ENCODE measurements at places on chromosomes 12 and 14. TPM values are rescaled to one million over a fixed set of nuclear protein-coding genes. Genes with fewer than 3 reads are reported as not detected.

CLEC4D gene
- total RNA-seq = not detected

DNA sequence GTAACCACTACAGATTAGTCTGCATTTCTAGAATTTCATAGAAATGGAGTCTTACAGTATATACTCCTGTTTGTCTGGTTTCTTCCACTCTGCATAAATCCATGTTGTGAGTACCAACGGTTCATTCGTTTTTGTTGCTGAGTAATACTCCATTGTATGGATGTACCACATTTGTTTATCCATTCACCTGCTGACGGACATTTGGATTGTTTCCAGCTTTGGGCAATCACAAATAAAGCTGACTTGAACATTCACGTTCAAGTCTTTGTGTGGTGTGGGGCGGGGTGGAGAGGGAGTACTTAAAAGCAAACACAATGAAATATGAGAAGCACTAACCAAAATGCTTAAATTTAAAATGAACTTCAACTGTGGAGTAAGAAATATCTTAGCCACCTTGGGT lies 7.1 kb downstream of the HECTD4 start:
- no peak for DNase-seq

- no peak for DNase-seq
Observed at GRCh38 chr12:101336437-101336836, 56.5 kb downstream of the UTP20 start.

SYT1 gene
- 1.2 TPM for total RNA-seq

- DNase-seq = no peak
Observed at GRCh38 chr12:75754698-75755097, 243.3 kb upstream of the KRR1 start.

DNA sequence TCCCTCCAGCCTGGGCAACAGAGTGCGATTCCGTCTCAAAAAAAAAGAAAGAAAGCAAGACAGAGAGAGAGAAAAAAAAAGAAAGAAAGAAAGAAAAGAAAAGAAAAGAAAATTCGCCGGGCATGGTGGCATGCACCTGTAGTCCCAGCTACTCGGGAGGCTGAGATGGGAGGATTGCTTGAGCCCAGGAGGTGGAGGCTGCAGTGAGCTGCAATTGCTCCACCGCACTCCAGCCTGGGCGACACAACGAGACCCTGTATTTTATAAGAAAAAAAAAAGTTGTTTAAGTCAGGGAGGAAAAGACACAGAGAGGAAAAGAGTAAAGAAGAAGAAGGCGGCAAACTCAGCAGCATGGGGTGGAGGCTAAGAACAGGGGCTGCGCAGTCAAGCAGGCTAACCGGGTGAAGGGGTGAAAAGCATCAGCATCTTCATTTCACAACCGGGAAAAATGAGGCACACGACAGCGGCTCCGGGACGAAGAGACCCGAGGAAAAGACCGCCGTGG lies 557 bp upstream of the FICD start:
- DNase-seq = no peak

DNA sequence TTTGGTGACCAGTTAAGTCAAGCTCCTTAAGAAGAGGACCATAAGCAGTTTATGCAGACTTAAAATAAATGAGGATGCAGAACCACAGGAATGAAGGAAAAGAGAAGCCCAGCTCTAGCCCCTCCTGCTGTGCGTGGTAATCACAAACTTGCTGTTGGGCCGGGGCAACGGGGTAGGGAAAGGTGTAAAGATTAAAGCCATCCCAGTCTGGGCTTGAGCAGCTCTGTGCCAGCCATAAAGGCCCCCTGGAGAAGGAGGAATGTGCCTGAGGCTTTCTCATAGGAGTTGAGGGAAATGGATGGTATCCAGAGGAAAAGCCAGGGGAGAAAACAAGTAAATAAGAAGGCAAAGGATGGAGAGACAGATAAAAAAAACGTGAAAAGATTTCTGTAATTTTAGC lies 25.1 kb downstream of the TEP1 start:
- DNase-seq = no peak

DNA sequence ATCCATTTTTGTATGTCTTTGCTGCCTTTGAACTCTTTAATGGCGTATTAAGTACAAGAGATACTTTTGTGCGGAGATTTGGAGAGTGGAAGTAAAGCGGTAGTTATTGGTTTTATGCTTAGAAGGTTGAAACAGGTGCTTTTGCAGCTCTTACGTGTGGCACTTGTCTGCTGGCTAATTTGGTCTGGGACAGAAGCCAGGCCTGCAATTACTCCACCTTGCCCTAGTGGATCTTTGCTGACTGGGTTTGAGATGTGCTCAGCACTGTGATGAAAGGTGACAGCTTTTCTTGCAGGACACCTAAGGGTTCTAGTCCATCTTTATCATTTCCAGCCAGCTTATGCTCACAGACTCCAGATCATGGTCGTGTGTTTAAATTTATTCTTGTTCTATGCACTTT lies 252.5 kb downstream of the RPL10L start:
- no peak for DNase-seq
